Stimulated activated CD8-positive, alpha-beta memory T cell treated with anti-CD3 and anti-CD28 coated beads, Interleukin-2, amount 100 ng/mL, for 1 hour (primary cell): ENCODE measurements at places on chromosomes 11 and 22.

DNA sequence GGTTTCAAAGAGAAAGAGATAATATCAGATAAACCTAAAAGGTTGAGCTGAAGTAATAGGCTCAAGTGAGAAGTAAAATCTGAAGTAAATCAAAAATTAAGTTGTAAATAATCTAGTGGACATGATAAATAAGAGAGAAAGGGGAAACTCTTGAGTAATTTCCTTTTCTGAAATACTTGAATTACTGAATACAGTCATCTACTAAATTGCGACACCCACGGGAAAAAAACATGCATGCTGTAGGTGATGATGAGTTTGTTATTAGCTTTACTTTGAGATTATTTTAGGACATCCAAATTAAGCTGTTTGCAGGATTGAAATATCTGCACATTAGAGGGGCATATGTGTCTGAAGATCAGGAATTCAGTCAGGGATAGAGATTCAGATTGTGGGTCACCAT lies 50.0 kb upstream of the CARD18 start:
- DNase-seq: no peak

DNA sequence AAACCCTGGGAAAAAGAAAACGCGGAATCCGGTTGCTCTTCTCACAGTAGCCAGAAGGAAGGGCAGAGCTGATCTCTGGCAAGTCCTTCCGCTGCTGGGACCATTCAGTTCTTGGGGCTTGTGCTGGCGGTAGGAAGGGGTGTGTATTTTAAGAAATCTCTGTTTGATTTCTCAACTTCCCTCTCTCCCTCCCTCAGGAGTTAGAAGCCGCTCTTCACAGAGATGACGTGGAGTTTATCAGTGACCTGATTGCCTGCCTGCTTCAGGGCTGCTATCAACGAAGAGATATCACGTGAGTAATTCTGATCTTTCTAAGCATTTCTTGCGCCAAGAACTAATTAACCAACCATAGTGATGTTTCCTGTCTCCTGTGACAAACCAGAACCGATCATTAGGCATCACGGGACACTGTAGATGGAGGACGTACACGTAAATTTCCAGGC lies 85.9 kb upstream of the SLC25A18 start:
- no peak for DNase-seq

DNA sequence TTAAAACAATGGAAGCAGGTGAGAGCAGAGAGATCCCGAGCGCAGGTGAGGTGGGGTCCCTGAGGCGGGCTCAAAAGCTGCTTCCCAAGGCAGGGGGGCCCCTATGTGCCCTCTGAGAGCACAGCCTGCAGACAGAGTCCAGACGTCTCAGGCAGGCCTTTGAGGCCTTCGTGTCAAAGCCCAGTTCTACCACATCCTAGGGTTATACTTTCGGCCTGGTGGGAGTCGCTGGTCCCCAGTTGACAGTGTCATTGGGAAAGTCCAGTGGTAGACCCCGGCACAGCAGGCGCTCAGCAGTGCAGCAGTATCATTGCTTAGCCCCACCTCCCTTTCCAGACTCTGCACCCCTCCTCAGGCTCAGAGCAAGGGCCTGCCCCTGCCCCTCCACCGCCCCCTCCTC lies 9.1 kb downstream of the LINC01488 start:
- no peak for DNase-seq

GRCh38 chr11:38796281-38796680 lies 2198.2 kb upstream of the RAG2 start:
- no peak for DNase-seq

DNA sequence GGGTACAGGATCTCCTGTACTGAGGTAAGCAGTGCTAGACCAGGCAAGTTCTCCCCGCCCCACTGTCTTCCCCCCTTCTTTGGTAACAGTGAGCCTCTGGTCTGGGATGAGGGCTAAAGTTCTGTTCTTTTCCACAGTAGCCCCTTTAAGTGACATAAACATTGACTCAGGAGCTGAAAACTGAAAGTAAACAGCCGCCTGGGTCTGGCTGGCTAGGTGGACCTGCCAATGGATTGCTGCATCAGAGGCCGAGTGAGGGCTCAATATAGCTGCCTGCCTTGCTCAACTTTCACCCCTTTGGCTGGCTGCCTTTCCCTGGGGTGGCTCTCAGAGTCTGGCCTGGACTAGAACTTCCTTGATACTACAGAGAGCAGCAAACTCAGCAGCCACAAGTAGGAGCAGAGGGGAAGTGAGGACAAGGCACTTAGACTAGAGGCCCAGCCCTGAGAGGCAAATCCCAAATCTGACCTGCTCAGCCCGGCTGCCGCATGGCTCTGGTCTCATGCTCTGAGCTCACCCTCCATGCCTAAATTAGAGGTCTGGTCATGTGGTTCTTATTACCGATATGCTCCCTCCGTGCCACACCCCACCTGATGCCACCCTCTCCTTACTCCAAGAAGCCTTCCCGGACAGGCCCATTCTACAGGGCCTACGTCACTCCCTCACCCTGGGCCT lies 9.6 kb upstream of the UCP3 start:
- no peak for DNase-seq

GRCh38 chr11:97259884-97260283 lies 870.1 kb downstream of the JRKL start:
- no peak for DNase-seq

- no peak for DNase-seq
Observed at GRCh38 chr11:86724137-86724536, 51.7 kb upstream of the ME3 start.

DNA sequence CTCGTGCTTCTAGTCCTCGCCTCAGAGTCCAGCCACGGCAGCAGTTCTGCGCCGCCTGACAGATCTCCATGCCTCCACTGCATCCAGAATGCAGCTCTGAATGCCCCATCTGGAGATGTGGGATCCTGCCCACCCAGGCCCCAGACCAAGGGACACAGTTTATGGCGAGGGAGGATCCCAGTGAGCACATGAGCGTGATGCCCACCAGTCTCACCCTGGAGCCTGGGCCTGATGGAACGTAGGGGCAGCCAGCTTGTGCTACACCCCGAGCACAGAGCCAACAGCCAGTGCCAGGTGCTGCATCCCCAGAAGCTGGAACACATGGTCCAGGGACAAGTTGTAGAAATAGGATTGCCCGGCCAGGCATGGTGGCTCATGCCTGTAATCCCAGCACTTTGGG lies 10.4 kb downstream of the IGLL1 start:
- no peak for DNase-seq

DNA sequence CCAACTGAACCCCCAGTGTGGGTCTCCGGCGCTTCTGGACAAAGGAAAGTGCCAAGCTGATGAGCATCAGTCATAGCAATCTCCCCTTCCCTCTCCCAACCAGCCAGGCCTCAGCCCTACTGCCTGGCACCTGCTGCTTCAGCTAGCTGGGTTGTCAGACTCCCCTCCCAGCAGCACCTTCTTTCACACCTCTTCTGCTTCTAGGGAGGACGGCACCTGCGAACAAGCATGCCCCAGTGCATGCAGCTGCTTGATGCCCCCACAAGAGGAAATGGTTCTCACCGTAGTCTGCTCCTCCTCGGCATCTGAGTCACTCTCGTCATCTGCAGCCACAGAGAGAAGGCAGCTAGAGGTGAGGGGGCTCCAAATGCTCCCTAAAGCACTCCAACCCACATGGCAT lies 25.4 kb downstream of the THOC5 start:
- no peak for DNase-seq

DNA sequence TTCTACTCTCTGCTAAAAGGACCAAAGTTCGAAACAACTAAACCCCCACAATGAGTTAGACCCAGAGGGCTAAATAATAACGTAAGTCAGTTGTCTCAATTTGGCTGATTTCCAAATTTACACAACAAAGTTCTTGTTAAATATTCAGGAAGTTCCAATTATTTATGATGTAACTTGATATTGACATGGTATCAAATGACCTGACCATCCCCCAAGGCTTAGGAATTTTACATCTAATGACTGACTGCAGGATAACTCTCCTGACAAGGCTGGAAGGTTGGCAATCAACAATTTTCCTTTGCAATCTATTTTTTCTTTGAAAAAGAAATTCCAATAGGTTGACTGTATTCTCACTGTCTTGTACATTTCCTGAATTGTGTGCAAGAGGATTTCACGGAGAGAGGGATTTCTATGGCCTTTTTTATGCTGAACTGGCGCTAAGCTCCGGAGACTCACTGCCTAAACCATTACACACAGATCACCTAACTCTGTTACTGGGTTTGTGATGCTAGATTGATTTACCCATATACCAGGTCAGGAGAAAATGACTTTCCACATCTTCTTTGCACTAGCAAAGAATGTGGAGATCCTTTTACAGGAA lies 9.6 kb upstream of the CDON start:
- DNase-seq: no peak

GRCh38 chr22:38957046-38957770 lies at the start of gene APOBEC3A:
Gene APOBEC3A, plus strand, starts transcription at chr22:38957609. Its CDS starts 83 bp downstream, at chr22:38957692.
- no peak for DNase-seq

DNA sequence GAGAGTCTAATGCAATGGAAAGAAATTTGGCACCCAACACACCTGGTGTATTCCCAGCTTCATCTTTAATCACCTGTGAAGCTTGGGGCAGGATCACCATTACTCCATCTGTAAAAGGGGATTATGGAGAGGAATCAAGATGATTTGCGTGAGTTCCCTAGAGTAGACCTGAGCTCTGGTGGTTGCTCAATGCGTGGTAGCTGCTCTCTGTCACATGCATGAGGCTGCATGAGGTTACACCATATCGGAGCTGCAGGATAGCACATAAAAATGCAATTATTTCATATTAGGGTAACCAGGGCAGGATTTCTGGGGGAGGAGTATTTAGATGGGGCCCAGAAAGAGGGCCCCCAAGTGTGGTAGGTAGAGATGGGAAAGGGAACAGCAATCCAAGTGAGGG lies 35.3 kb upstream of the CLMP start:
- no peak for DNase-seq

GRCh38 chr11:257766-258493 lies 20.3 kb upstream of the NLRP6 start:
- DNase-seq: no peak

DNA sequence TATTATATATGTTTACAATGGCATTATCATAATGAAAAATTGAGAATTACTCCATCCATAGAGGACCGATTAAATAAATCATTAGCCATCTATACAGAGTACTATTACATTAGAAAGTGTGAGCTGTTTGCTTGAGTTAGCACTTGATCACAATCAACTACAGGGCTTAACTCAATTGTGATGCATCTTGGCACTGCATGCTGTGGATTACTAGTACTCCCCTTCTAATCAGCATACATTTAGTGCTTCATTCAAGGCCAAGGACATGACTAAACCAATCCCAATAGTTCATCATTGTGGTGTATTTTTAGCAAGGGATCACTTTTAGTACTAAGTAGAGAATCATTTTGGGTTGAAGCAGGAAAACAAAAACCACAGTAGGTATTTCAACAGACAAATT lies 23.5 kb upstream of the ARHGAP42 start:
- no peak for DNase-seq

GRCh38 chr22:45225732-45226502 lies 14.8 kb downstream of the KIAA0930 start:
- DNase-seq: no peak

GRCh38 chr22:48857202-48857805 lies 970.4 kb downstream of the BRD1 start:
- no peak for DNase-seq

- DNase-seq: no peak
Observed at GRCh38 chr11:115256397-115257197, 247.6 kb downstream of the CADM1 start.

GRCh38 chr11:47886096-47886495 lies 37.9 kb upstream of the NUP160 start:
- DNase-seq: no peak

DNA sequence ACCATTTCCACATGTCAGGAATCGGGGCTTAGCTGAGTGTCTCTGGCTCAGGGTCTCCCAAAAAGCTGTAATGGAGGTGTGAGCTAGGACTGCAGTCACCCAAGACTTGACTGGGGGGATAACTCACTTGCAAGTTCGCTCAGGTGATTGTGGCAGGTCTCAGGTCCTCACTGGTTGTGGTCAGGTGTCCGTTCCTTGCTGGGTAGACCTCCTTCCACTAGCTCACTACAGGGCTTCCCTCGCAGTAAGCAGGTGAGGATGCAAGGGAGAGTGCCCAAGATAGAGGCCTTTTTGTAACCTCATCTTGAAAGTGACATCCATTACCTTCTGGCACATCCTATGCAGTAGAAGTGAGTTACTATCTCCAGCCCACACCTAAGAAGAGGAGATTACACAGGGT lies 29.5 kb downstream of the C11orf58 start:
- no peak for DNase-seq

GRCh38 chr11:85718991-85719807 lies 33.2 kb upstream of the CCDC89 start:
- DNase-seq: no peak

- DNase-seq: no peak
Observed at GRCh38 chr11:77080643-77081210, 14.0 kb downstream of the CAPN5 start.

- no peak for DNase-seq
Observed at GRCh38 chr11:127358160-127358559, 357.6 kb upstream of the KIRREL3 start.

- DNase-seq: no peak
Observed at GRCh38 chr11:65581928-65582327, 6.1 kb downstream of the EHBP1L1 start.
